ENCODE measurements at places on chromosomes 5 and 9. TPM values are rescaled to one million over a fixed set of nuclear protein-coding genes. Genes with fewer than 3 reads are reported as not detected.

DNA sequence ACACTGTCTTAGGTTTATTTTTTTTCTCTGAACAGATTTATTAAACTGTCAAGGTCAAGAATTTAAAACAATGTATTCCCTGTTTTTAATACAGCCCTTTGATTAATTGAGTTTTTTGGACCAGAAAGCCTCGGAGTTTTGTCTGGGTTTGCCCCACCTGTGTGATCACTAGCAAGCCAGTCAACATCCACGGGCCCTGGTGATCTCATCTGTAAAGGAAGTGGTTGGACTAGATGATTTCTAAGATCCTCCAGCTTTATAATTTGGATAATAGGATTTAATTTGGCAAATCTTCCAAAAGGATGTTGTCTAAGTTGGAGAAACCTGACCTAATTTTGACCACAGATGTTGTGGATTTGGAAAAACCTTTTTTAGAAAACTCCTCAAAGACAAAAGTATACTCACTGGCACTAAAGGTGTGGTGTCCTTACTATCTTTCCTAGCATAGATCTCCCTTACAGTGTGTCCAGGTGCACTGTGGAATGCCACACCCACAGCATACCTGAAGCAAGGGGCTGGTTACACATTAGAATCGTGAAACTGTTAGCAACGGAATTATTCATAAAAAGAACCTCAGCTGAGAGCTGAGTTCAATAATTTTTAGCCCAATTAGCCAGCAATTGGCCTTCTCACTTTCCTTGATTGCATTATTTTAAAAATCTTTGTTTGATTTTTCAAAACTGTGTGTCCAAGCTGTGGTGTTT, 195.6 kb upstream of the ELL2 start:
- no peak for DNase-seq

DNA sequence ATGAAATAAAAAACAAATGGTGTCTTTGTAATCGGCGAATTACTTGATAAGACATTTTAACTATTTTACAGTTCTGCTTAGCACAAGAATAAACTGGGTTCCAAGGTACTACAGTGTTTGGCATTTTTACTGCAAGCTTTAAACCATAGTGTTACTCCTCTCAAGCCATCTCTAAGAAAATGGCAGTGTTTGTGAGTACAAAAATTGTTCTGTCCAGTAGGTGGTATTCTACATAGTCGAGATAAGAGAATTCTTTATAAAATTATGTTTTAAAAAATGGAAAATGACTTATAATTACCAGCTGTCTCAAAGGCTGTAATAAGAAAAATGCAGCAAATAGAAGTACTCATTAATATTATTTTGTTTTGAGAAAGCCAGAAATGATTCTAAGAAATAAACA, 3.2 kb downstream of the SMIM15 start:
- no peak for DNase-seq

DNA sequence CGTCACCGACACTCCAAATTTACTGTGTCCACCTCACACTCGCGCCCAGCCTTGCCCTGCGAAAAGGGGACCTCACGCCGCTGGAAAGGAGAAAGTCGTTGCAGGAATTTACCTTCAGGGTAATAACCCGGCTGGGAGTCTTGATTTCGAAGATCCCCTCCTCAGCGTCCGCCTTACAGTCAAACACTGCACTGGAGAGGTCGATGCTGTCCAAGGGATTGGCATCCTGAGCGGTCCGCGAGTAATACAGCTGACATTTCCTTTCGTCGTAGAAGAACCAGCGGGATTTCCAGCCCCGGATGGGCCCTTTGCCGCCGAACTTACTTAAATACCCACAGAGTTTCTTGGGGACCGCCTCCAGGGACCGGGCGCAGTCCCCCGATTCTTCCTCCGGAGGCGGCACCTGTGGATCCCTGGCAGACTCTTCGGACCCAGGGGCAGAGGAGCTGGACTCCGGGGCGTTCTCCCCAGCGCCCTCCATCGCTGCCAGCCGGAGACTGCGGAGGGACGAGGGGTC, 330 bp downstream of the TBC1D2 start:
- DNase-seq: no peak

DNA sequence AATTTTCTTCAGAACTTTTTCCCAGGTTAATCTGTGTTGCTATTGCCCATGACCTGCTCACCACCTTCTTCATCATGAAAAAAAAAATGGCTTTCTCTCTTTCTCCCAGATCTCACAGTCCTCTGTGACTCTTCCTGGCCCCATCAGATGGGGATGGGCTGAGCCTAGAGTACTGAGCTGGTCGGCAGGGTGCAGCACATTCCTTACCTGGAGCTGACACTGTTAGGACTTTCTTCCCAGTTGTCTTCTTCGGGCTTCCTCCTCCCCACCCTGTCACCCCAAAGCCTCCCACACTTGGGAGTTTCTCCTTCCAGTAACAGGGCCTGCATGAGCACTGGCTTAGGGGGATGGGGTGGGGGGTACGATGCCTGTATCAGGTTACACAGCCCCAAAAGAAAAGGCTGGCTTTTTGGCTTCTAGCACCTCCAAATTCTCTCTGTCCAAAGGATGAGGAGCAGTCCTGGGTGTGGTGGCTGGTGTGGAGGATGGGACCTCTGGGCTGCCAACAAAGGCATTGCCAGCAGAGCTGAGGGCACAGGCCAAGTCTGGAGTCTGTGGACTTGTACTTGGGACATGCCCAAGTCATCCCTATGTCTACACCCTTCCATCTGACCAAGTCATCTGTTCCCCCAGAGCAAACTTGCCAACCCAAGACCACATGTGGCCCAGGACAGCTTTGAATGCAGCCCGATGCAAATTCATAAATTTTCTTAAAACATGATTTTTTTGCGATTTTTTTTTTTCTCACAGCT, 68.0 kb upstream of the HSPA9 start:
- DNase-seq: no peak

The DBH gene
- not detected for total RNA-seq

The GMCL2 gene
- total RNA-seq: not detected

Data from heart left ventricle (tissue), 16 donors.